ENCODE measurements at places on chromosomes 11 and 22. TPM values are rescaled to one million over a fixed set of nuclear protein-coding genes. Genes with fewer than 3 reads are reported as not detected.

DNA sequence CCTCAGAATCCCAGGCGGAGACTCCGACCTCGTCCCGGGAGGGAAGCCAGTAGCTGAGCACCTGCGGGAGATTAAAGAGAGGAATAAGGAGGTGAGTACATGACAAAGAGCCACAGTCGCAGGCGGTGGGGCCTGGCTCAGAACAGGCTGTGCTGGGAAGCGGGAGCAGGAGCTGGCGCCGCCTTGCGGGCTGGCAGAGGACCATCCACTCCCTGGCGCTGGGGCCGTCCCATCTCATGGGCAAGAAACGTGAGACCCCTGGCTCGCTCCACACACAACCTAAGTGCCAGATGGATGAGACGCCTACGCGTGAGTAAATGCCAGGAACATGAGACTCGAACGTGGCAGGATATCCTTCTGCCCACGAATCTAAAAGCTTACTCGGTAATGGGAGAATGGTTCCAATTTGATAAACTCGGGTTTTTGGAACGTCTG lies 6.3 kb downstream of the CEND1 start:
- peak; percentile 59 for DNase-seq

- DNase-seq = no peak
These were observed 2.5 kb downstream of the TMEM184B start for GRCh38 chr22:38270091-38270992.

The GGT1 gene
- polyA plus RNA-seq = 56.6 TPM

The KREMEN1 gene
- 23.5 TPM for polyA plus RNA-seq

The CLDN25 gene
- polyA plus RNA-seq = not detected

DNA sequence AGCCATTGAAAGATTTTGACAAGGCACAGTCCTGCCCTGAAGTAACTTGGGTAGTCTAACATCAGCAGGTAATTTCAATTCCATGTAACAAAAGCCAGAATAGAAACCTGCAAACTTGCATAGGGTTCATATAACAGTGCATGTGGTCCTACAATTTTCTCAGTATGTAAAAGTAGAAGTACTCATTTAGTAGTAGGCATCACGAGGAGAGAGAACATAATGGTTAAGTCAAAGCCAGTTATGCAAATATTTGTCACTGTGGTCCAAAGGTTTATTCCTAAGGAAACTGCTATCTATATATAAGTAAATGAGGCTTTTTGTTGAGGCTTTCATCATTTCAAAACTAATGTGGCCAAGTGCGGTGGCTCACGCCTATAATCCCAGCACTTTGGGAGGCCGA lies 10.1 kb downstream of the ATP5MG start:
- no peak for DNase-seq

The RBM7 gene
- 45.1 TPM for polyA plus RNA-seq

The MED15 gene
- 55.4 TPM for polyA plus RNA-seq

DNA sequence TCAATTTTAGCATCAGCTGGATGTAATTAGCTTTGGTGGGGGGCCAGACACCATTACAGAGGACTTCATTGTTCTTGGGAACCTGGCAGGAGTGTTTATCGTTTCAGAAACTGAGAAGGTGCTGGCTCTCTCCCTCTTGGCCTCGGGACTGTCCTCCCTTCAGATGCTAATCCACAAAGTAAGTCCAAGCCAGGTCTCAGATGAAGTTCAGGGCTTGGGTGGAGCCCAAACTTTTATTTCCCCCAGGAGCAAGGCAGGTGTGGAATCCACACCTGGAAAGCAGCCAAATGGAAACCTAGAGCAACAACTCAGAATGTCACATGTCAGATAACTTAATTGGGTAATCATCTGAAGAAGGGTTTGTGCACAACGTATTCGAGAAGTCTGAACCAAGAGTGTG lies 119.2 kb downstream of the ME3 start:
- no peak for DNase-seq

DNA sequence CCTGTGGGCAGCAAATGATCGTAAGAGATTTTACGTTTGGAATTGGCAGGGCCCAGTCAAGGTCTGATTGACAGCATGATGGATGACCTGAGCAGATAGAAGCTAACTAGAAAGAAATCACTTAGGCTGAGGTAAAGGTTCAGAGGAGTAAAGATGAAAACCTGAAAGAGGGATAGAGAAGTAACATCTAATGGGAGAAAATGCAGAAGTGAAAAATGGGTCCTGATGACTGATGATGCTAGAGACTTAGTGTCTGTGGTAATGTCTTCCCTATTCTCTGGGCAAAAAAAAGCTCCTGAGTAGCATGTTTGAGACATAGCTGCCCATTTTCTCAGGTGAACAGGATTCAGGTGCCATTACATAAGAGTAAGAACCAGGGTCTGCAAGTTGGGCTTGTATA lies 628.8 kb upstream of the ANO5 start:
- no peak for DNase-seq

The YIF1A gene
- 51.4 TPM for polyA plus RNA-seq

The TIMP3 gene
- 116 TPM for polyA plus RNA-seq

- DNase-seq = no peak
These were observed 1.9 kb downstream of the SCYL1 start for GRCh38 chr11:65526744-65527143.

DNA sequence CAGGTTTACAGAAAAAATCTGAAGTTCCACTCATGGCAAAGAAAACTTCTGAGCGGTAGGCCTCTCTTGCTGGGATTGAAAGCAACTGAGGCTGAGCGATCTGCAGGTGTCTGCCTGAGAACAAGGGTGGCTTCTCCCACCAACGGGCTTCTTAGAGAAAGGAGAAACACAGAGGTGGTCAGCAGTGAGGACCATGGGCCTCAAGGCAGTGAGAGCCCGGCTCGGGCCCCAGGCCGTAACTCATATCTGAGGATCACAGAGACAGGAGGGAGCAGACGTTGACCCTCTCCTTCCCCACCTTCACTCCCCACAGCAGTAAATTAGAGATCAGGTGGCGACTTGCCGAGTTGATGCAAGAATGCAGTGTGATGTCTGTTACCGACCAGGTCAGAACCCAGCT lies 50.9 kb upstream of the RTL6 start:
- DNase-seq = no peak

The TCN1 gene
- polyA plus RNA-seq = not detected

DNA sequence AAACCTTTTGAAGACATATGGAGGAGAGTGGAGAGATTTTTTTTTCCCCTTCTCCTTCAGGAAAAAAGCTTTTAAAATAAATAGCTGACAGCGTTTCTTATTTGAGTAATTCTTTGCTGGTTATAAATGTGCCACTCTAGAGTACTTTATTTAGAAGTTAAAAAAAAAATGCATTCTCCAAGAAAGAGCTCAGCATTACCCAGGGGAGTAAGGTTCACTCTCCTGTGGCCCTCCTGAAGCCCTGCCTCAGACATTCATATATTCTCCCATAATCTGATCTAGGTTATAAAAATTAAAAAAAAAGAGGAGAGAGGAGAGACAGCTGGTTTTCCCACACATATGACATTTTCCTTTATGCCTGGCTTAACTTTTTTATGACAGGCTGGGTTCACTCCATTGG lies 545.2 kb upstream of the CADM1 start:
- no peak for DNase-seq

DNA sequence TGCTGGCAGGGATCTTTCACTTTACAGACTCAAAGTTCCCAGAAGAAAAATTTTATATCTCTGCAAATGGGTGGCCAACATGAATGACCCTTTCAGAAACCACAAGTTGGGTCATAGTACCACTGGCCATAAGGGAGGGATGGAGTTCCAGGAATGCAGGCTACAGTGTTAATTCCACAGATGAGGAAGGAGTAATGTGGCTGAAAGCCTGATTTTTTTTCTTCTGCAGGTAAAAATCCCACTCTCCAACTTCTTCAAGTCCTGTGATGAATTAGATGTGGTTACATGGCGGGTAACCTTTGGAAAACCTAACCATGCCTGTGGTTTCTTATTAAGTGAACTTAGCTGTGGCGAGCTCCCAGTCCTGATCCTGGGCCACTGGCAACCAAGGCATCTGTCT lies 103.2 kb downstream of the SLC1A2 start:
- DNase-seq = no peak

GRCh38 chr22:47367993-47368945 lies 605.8 kb downstream of the TBC1D22A start:
- no peak for DNase-seq

The C22orf31 gene
- 1.5 TPM for polyA plus RNA-seq

GRCh38 chr11:28636566-28636965 lies 528.4 kb downstream of the METTL15 start:
- DNase-seq = no peak

DNA sequence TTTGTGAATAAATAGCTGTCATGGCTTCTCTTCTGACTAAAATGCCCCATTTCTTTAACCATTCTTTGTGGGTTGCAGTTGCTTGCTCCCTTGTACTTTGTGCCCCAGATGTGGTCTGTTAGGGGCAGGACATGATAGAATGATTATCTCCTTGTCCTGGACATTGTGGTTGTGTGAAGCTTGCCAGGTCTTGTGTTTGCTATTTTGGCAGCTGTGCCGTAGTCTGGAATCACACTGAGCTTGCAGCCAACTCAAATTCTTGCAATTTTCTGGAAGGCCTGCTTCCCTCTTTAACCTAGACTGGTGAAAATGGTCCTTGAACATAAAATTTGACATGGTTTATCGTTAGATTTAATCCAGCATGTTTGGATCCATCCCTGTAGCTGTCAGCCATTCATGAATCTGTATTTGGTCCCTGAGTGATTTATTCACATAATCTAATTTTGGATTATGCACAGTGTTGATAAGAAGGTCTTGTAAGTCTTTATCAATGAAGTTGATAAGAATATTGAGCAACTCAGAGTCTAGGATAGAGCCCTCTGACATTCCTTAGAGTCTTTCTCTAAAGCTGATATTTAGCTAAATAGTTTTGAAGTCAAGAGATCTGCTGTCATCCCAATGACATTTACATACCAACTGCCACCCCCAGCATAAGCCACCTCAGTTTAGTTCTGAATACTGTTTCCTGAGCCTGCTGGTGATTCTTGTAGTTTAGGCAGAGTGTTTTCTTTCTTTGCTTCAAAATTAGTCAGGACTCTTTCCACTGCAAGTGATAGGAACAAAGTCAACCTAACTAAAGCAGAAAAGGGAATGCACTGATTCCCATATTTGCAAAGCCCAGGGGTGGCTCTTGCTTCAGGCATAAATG lies 9.8 kb downstream of the SPON1 start:
- no peak for DNase-seq

GRCh38 chr22:49973018-49973961 lies 12.7 kb downstream of the PIM3 start:
- DNase-seq = no peak

DNA sequence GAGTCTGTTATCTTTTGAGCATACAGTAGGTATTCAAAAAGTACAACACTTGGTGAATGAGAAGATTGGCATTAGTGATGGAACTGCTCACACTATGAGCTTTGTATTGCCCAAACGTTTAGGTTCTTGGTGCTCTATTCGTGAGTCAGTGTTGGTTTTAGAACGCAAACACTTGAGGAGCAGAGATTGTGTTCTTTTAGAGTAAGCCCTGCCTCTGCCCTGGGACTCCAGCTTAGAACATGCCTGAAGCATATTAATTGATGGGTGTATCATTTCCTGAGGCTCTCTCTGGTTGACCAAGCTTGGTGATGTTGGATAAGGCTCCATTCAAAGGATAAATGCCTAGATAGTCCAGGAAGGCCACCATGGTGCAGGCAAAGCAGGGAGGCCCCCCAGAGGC lies 10.9 kb downstream of the MTNR1B start:
- DNase-seq = no peak

- DNase-seq = no peak
These were observed 17.9 kb downstream of the KDELR3 start for GRCh38 chr22:38485783-38486182.

The MIOX gene
- 18.2 TPM for polyA plus RNA-seq

The GUCY1A2 gene
- 2.8 TPM for polyA plus RNA-seq

The MS4A12 gene
- polyA plus RNA-seq = not detected

The HEPHL1 gene
- 0.10 TPM for polyA plus RNA-seq
